ENCODE measurements at places on chromosomes 7 and 10.

DNA sequence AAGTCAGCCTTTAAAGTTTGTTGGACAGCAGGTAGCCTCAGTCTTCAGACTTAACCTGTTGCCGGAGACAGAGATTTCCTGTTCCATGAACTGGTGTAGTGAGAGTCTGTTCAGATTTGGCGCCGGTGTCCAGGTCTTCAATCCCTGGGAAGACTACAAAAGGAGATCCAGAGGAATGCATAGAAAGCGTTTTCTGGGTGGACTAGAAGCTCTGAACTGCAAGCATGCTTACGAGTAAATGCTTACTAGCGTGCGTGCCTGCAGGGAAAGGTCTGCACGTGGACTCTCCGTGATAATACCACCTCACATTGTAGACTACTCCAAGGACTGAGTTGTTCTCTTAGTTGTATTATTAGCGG is 878 bp downstream of the GLRX3 start:
- no peak for DNase-seq

DNA sequence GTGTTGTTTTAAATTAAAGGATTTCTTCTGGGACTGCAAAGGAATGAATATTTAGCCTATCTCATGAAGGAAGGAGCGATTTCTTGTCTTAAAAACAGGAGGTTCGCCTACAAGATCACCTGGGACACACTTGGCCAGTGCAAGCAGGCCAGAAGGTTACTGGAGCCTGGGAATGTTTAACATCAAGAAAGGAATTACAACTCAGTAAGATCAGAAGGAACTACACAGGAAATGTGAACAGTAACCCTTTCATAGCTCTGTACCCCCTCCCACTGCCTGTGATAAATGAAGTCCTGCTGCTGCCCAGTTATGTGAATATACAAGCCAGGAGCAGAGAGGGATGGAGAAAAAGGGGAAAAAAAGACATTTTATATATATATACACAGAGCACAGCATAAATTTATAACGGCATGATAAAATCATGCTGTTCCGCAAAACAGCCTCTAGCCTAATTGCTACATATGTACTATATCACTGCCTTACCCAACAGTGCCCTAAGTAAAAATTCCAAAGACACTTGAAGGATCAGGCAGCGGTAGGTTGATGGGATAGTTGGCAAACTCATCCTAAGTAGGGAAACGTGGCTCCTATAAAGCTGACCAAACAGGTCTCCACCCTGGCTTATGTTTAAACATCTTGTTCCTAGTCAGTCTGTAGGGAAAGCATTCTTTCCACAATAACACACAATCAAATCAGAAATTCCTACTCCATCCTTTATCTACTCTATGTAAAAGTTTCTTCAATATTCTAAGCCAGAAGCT is 63.8 kb downstream of the ZNF438 start:
- no peak for DNase-seq

DNA sequence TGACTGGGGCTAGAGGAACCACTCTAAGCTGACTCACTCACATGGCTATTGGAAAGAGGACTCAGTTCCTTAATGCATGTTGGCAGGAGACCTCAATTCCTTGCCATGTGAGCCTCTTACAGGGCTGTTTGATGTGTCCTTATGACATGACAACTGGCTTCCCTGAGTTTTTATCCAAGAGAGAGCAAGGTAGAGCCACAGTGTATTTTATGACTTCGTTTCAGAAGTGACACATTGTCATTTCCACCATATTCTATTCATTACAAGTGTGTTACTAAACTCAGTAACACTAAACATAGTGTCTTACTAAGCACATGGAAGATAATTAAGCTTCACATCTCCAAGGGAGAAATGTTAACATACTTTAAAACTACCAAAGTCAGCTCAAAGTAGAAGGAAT is 98.2 kb downstream of the ZNF777 start:
- no peak for DNase-seq

DNA sequence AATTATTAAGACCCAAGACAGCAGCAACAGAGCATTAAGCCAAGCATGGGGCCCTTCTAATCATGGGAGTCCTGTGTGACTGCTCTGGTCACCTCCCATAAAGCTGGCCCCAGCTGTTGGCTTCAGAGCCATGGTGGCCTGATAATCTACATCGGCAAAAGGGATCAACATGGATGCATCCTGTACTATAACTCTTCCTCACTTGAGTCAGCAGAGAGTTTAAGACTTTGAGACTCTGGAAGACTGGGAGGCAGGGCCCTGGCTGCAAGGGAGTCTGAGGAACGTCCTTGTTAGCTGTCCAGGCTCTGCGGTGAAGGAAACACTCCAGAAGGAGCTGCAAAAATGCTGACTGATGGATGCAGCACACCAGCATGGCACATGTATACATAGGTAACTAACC is 95.0 kb upstream of the KIAA1217 start:
- DNase-seq = no peak

GRCh38 chr7:420142-421093 is 99.2 kb downstream of the PDGFA start:
- DNase-seq = no peak

DNA sequence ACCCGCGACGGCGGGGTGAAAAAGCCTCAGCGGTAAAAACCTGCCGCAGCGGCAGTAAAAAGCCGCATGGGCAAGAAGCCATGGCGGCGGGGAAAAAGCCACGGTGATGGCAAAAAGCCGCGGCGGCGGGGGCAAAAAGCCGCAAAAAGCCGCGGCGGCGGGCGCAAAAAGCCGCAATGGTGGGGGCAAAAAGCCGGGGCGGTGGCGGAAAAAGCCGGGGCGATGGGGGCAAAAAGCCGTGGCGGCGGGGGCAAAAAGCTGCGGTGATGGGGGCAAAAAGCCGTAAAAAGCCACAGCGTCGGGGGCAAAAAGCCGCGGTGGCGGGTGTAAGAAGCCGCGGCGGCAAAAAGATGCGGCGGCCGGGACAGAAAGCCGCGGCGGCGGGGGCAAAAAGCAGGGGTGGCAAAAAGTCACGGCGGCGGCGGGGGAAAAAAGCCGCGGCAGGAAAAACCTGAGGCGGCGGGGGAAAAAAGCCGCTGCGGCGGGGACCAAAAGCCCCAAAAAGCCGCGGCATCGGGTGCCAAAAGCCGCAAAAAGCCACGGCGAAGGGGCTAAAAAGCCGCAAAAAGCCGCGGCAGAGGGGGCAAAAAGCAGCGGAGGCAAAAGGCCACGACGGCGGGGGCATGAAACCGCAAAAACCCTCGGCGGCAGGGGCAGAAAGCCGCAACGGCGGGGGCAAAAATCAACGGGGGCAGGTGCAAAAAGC is 488.5 kb downstream of the ZNF33B start:
- no peak for DNase-seq

DNA sequence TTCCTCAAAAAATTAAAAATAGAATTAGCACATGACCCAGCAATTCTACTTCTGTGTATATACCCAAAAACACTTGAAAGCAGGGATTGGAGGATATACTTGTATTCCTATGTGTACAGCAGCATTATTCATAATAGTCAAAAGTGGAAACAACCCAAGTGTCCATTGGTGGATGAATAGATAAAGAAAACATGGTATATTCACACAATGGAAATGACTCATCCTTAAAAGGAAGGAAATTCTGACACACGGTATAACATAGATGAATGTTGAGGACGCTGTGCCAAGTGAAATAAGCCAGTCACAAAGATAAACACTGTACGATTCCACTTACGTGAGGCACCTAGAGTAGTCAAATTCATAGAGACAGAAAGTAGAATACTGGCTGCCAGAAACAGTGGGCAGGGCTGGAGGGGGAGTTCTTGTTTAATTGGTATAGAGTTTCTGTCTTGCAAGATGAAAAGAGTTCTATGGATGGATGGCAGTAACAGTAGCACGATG is 26.6 kb upstream of the KAT6B start:
- DNase-seq = no peak

DNA sequence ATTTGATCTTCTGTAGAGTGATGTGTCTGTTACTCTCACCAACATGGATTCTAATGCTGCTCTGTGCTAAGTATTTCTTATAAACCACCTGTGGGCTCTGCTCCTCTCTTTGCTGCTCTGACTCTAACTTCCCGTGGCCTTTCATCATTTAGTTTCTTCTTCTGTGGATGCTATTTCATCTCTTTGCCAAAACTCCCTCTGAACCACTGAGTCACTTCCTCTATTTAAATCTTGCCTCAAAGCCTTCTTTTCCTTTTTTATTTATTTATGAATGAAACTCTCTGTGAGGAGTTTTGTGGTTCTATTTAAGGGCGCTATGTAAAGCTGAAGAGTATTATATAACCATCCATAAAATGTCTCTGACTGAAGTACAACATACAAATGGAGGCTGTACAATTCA is 538.5 kb downstream of the SUGCT start:
- DNase-seq = no peak
